AML-193 (cell line): ENCODE measurements at places on chromosomes 4 and X.

DNA sequence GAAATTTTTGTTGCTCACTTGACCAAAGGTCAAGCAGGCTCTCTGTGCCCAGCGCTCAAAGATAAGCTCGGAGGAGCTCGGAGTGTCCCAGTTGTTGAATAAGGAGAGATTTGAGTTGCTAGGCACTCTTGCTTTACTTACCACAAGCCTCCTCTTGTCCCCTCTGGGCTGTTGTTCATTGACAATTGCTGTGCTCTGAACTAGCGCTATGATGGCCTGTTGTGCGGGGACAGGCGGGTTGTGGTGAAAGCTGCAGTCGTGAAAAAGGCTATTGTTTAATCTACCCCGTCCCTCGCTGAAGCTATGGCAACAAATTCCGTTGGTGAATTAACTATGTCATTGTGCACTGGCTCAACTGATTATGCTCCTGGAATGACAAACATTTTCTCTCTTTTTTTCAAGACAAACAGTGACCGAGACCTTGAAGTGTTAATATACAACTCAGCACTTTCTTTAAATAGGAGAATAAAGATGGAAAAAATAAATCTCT, 21.0 kb upstream of the POLA1 start:
- DNase-seq: no peak

- DNase-seq: no peak
Observed at GRCh38 chr4:89173336-89174090, 62.2 kb downstream of the TIGD2 start.

- DNase-seq: no peak
Observed at GRCh38 chr4:148800940-148801339, 358.7 kb upstream of the NR3C2 start.

- no peak for DNase-seq
Observed at GRCh38 chrX:129791336-129791735, 11.6 kb downstream of the SASH3 start.

GRCh38 chrX:42900947-42901346, 123.0 kb upstream of the PPP1R2C start:
- no peak for DNase-seq

- peak; percentile 71 for DNase-seq
Observed at GRCh38 chr4:86497980-86498862, 95.9 kb upstream of the PTPN13 start.

DNA sequence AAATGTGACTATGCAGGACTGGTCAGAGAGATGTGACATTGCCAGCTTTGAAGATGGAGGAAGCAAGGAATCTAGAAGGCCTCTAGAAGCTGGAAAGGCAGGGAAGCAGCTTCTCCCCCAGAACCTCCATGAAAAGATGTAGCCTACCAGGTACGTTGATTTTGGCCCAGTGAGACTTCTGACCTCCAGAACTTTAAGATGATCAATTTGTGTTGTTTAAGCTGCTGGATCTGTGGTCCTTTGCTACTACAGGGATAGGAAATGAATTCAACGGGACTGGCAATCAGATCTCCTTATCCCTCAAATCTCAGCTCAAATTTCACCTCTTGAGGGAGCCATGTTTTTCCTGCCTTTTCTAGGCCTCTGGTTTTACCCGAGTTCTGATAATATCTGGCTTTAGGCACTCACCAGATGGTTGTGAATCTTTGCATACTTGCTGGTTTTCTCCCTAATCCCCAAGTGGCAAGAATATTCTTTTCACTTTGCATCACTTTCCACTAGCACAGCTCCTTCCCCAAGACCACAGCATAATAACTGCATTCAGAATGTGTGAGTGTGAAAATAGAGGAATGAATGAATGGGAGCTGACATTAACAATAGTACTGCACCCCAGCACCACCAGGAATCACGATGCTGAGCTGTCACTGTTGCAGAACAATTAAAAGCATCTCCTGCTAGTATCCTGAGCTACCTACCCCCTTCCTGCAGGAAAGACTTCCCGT, 25.5 kb upstream of the TMSB4X start:
- no peak for DNase-seq

DNA sequence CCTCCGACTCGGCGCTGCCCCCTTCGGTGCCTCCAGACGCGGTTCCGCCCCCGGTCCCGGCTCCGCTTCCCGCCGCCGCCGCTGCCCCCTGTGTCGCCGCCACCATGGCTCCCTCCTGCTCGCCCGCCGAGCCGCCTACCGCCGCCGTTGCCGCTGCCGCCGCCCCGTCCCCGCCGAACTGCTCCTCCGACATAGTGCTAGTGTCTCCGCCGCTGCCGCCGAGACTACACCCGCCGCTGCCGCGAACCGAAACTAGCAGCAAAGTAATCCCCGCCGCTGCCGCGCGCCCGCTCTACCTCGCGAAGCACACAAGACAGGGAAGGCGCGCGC, 340 bp downstream of the HNRNPD start:
- no peak for DNase-seq

GRCh38 chr4:139083607-139083955, 68.0 kb downstream of the NOCT start:
- peak; percentile 39 for DNase-seq

GRCh38 chrX:54248309-54248708, 65.3 kb upstream of the FAM120C start:
- DNase-seq: no peak

DNA sequence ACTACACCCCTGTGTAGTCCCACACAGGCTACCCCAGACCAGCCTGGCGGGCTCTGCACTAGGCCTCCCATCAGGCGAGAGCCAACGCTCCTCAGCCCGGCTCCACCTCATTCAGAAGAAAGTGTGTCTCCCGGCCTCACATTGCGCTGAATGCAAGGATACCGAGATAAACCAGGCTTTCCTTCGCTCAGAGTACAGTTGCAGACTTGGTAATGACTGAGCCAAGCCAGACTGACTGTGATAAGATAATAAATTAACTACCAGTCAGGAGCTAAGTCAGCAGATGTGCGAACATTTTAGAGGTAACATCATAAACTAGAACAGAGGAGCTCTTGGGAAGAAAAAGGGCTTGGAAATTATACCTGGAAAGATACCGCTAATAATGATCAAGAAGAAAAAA, 397.6 kb downstream of the TRIML1 start:
- no peak for DNase-seq

GRCh38 chr4:148235809-148236208, 206.4 kb downstream of the NR3C2 start:
- no peak for DNase-seq

GRCh38 chrX:67353651-67354370, 190.0 kb upstream of the AR start:
- DNase-seq: no peak
